Breast epithelium (tissue), 4 donors: ENCODE measurements at places on chromosomes 7 and 10. TPM values are rescaled to one million over a fixed set of nuclear protein-coding genes. Genes with fewer than 3 reads are reported as not detected.

Gene TRIM50
- total RNA-seq: 1.4 TPM

Gene PNLIPRP2
- not detected for total RNA-seq

Gene RAPGEF5
- total RNA-seq: 18.7 TPM

Gene TAF6
- 35.0 TPM for total RNA-seq

- no peak overlapping the region for H3K4me3 ChIP-seq
- peaks cover 14% of the 10 kb centered on the region for H3K36me3 ChIP-seq
- DNase-seq: no peak
- no peaks in the 10 kb centered on the region for H3K4me1 ChIP-seq
- no peak overlapping the region for H3K27ac ChIP-seq
Measured at GRCh38 chr7:93140582-93141191, 7.5 kb downstream of the SAMD9L start.

- no peaks in the 10 kb centered on the region for H3K27me3 ChIP-seq
- no peak overlapping the region for H3K27ac ChIP-seq
- H3K36me3 ChIP-seq: peaks cover 4% of the 10 kb centered on the region
- H3K4me3 ChIP-seq: no peak overlapping the region
Measured at GRCh38 chr7:148763622-148764021, 64.9 kb downstream of the CUL1 start.

- H3K4me1 ChIP-seq: no peaks in the 10 kb centered on the region
- H3K27me3 ChIP-seq: no peaks in the 10 kb centered on the region
- no peaks in the 10 kb centered on the region for H3K36me3 ChIP-seq
- no peak overlapping the region for H3K27ac ChIP-seq
- no peak overlapping the region for H3K4me3 ChIP-seq
Measured at GRCh38 chr7:46139079-46139478, 218.0 kb upstream of the IGFBP3 start.

DNA sequence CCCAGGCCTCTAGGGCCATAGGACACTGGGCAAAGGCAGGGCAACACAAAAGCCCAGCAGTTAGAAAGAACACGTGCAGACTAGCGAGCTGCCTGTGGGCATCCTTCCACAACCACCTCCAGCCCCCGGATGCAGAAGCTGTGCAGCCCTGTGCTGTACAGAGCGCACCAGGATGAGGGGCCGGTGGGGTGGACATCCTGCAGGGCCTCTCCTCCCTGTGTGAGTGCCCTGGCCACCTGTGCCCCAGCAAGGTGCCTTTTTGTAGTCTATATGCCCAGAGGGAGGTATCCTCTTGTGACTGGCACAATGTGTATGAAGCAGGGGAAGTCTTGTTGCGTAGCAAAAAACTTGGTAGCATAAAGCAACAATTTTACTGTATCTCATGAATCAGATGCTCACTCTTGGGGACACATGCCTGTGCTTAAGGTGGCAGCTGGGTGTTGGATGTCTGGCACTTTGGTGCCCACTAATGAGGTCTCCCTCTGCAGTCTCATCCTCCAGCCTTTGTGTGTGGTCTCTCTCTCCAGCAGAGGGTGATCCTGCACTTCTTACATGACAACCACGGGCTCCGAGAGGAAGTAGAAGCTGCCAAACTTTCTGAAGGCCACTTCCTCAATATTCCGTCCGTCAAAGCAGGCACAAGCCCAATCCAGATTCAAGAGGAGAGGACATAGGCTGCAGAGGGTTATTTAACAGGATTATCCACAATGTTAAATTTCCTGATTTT lies 8.7 kb downstream of the NCAPG2 start:
- H3K4me1 ChIP-seq: no peaks in the 10 kb centered on the region
- H3K36me3 ChIP-seq: no peaks in the 10 kb centered on the region
- peak overlapping the region; percentile 4 for H3K27ac ChIP-seq
- no peak overlapping the region for H3K4me3 ChIP-seq

GRCh38 chr10:87918254-87918859 lies 54.9 kb downstream of the PTEN start:
- H3K4me1 ChIP-seq: no peaks in the 10 kb centered on the region
- H3K4me3 ChIP-seq: no peak overlapping the region
- H3K27me3 ChIP-seq: no peaks in the 10 kb centered on the region
- DNase-seq: no peak
- H3K36me3 ChIP-seq: no peaks in the 10 kb centered on the region

DNA sequence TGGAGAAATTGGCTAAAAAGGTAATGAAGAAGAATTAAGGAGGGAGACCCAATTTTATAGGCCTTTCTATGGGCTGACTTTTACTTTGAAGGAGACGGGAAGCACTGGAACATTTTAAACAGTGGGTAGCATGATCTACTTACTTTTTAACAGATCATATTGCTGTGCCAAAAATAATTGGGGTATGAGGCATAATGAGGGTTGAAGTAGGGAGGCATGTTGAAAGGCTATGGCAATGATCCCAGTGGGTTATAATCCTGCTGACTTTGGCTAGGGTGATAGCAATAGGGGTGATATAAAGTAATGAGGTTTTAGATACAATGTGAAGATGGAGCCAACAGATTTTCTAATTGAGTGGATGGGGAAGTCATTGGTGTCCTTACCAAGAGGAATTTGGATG lies 73.2 kb downstream of the GPR37 start:
- no peak overlapping the region for H3K27ac ChIP-seq
- no peak for DNase-seq
- H3K36me3 ChIP-seq: no peaks in the 10 kb centered on the region
- no peak overlapping the region for H3K4me3 ChIP-seq

DNA sequence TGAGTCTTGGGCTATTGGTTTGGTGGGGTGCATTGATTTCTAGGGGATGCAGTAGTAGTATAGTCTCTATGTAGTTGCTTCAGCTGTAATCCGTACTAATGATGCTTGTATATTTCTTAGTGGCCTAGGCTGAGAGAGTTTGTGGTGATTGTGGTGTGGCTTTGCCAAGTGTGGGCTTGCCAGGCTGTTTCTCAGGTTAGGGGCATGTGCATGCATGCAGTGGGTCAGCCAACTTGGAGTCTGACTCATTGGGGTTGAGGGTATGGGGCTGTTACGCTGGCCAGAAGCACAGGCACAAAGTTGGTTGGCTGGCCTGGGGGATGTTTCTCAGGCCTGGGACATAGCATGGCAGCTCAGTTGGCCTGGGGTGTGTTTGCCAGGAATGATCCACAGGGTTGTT lies 25.7 kb upstream of the PLA2G12B start:
- no peaks in the 10 kb centered on the region for H3K27me3 ChIP-seq
- no peaks in the 10 kb centered on the region for H3K4me1 ChIP-seq
- H3K4me3 ChIP-seq: no peak overlapping the region
- H3K27ac ChIP-seq: no peak overlapping the region
- H3K36me3 ChIP-seq: no peaks in the 10 kb centered on the region
- no peak for DNase-seq

DNA sequence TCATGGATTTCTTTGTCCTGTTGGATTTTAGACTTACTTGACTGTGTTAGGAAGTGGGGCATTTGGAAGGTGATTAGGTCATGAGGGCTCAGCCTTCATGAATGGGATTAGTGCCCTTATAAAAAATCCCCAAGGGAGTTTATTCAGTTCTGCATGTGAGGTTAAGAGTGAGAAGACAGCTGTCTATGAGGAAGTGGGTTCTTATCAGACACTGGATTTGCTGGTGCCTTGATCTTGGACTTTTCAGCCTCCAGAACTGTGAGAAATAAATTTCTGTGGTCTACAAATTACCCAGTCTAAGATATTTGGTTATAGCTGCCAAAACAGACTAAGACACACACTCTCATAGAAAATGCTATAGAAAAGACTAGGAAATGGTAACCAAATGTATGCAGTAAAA lies 724.7 kb upstream of the FZD8 start:
- no peak overlapping the region for H3K27ac ChIP-seq
- H3K4me3 ChIP-seq: no peak overlapping the region
- DNase-seq: no peak
- H3K36me3 ChIP-seq: no peaks in the 10 kb centered on the region

DNA sequence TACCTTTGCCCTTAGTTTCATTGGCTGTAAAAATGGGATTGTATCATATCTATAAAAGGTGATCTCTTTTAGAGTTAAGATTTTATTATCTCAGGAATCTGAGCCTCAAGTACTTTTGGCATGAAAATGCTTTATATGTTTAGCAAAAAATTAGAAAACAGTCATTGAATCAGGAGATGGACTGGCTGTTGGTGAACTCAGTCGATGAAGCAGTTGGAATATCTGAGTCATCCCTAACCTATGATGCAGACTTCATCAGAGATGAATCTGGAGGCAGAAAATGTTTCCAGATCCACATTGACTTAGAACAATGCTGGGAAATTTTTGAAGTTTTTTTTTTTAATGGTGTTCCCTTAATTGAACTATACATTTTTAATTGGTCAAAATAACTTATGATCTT lies 228.5 kb downstream of the SLC25A13 start:
- H3K4me3 ChIP-seq: no peak overlapping the region
- H3K36me3 ChIP-seq: no peaks in the 10 kb centered on the region
- DNase-seq: no peak
- no peak overlapping the region for H3K27ac ChIP-seq

DNA sequence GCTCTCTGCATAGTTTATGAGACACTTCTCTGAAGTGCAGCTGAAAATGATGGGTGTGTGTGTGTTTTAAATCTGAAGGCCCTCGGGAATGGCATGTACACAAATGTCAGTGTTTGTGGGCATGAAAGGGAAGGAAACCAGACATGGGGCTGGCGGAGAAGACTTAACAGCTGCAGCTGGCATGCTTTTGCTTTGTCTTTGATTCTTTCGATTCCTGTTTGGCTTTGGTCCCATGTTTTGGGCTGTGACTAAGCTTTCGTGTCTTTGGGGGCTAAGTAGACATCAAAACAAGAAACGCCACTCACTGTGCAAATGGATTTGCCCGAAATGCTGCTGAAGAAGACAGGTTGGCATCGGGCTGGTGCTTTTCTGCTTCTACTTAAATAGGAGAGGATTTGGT lies 179.3 kb downstream of the PFKFB3 start:
- H3K36me3 ChIP-seq: no peaks in the 10 kb centered on the region
- H3K27me3 ChIP-seq: no peaks in the 10 kb centered on the region
- DNase-seq: no peak
- no peak overlapping the region for H3K27ac ChIP-seq
- no peaks in the 10 kb centered on the region for H3K4me1 ChIP-seq
- no peak overlapping the region for H3K4me3 ChIP-seq

DNA sequence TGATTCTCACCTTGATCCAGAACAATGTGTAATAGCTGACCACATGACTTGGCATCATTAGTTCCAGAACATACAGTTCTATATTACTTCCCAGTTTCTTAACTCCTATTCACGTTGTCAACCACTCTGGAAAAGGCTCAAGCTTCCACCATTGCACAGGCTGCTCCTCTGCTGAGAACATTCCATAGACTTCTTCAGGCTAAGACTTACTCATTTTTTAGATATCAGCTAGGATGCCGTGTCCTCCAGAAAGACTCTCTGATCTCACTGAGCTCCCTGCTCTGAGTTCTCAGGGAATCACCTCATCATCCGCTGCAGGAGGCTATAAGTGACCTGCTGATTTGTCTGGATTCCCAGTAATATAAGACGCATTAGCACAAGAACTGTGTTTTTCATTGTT lies 73.1 kb downstream of the HTR7 start:
- no peaks in the 10 kb centered on the region for H3K27me3 ChIP-seq
- H3K27ac ChIP-seq: no peak overlapping the region
- H3K4me1 ChIP-seq: no peaks in the 10 kb centered on the region
- H3K36me3 ChIP-seq: no peaks in the 10 kb centered on the region
- H3K4me3 ChIP-seq: no peak overlapping the region

DNA sequence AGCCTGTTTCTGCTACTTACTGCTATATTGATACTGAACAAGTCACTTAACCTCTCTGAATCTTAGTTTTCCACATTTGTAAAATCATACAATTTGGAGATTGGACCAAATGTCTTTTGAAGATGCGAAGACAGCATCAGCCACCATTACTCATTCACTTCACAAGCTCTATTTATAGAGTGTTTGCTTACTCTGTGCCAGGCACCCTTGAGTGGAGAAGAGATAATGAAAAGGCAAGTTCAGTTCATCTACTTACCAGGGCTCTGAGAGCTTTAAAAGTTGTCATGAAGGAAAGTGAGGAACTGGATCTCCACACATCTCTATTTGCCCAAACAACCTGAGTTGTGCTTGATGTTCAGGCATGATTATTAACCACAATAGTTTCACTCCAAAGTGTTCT lies 277.5 kb downstream of the CSTF2T start:
- no peaks in the 10 kb centered on the region for H3K27me3 ChIP-seq
- no peak overlapping the region for H3K27ac ChIP-seq
- no peak overlapping the region for H3K4me3 ChIP-seq
- no peaks in the 10 kb centered on the region for H3K36me3 ChIP-seq

GRCh38 chr10:60450291-60450690 lies 60.6 kb upstream of the ANK3 start:
- no peak for DNase-seq
- no peaks in the 10 kb centered on the region for H3K36me3 ChIP-seq
- no peak overlapping the region for H3K4me3 ChIP-seq
- no peak overlapping the region for H3K27ac ChIP-seq

DNA sequence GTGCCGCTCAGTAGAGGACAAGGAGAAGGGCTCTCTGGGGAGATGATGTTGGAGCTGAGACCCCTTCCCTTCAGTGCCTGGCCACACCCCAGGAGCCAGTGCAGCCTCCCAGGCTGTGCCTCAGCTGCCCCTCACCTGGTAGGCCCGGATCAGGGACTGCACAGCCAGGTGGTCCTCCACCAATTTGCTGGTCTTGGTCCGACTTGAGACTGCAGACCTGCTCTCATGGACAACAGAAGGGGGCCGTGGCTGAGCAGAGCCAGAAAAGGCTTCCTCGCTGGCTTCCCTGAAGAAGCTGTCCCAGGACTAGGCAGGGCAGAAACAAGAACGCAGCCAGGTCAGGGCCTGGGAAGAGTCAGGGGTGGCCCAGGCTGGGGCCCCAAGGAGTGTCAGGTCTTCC lies 5.5 kb downstream of the OGDHL start:
- H3K27me3 ChIP-seq: no peaks in the 10 kb centered on the region
- peaks cover 1% of the 10 kb centered on the region for H3K4me1 ChIP-seq
- no peak overlapping the region for H3K4me3 ChIP-seq

DNA sequence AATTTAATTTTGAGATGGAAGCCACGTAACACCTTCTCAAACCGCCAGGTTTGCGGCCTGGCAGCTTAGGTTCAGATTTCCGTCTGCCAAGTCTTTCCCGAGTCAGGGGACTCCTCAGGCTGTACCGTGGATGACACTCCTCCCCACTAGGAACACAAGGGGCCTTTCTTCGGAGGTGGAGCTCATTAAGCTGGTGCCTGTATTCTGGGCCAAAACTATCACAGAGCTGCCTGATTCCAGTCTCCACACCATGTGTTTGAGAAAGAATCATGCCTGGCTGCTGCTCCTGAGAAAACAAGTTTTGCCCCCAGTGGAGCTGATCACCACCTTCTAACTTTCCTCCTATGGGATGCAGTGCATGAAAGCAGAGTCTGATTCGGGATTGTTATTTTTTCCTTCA lies 44.8 kb downstream of the TMEM209 start:
- H3K4me1 ChIP-seq: no peaks in the 10 kb centered on the region
- H3K27ac ChIP-seq: no peak overlapping the region
- no peaks in the 10 kb centered on the region for H3K27me3 ChIP-seq
- H3K36me3 ChIP-seq: no peaks in the 10 kb centered on the region

- peak overlapping the region; percentile 54 for H3K27ac ChIP-seq
- H3K4me1 ChIP-seq: no peaks in the 10 kb centered on the region
- DNase-seq: no peak
- H3K4me3 ChIP-seq: no peak overlapping the region
- no peaks in the 10 kb centered on the region for H3K27me3 ChIP-seq
Measured at GRCh38 chr10:71621231-71622153, 98.1 kb downstream of the C10orf105 start.
